Cardiac muscle cell (in vitro differentiated cells and primary cell): ENCODE measurements at places on chromosomes 6 and 20. TPM values are rescaled to one million over a fixed set of nuclear protein-coding genes. Genes with fewer than 3 reads are reported as not detected.

GRCh38 chr6:17863901-17864754 lies 123.3 kb downstream of the KIF13A start:
- DNase-seq, result no peak

DNA sequence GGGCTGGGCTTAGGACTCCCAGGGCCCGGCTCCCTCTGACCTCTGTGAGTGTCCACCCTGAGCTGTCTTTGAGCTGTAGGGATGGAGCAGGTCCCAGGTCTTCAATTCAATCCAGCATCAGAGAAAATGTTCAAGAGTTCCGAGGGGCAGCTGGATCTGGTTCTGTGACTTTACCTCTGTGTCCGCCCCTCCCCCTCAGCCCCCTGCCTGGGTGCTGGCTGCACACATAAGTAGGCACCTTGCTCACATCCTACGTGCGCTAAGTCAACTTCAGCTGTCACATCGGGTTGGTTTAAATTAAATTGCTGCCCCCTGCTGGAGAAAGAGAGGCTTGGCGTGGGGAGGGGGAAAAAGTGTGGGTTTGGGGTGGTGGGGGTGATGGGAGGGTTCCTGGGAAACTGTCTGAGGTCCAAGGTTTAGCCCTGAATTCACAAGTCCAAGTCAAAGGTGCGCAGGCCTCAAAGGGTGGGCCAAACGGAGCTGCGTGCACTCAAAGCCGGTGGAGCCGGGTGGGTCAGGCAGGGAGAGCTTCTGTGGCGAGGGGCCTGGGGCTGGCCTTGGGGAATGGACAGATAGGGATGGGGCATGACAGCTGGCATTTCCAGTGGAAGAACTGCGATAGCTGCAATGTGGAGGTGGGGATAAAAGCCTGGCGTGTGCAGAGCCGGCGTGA lies 3.0 kb downstream of the WFDC5 start:
- DNase-seq, result no peak

- DNase-seq, result peak; percentile 66
Observed at GRCh38 chr6:90286884-90287488, 9.7 kb downstream of the BACH2 start.

- peak; percentile 81 for DNase-seq
Observed at GRCh38 chr20:52083627-52084232, 107.8 kb downstream of the ZFP64 start.

GRCh38 chr6:125792680-125793079 lies 1.9 kb downstream of the NCOA7 start:
- DNase-seq, result no peak

DNA sequence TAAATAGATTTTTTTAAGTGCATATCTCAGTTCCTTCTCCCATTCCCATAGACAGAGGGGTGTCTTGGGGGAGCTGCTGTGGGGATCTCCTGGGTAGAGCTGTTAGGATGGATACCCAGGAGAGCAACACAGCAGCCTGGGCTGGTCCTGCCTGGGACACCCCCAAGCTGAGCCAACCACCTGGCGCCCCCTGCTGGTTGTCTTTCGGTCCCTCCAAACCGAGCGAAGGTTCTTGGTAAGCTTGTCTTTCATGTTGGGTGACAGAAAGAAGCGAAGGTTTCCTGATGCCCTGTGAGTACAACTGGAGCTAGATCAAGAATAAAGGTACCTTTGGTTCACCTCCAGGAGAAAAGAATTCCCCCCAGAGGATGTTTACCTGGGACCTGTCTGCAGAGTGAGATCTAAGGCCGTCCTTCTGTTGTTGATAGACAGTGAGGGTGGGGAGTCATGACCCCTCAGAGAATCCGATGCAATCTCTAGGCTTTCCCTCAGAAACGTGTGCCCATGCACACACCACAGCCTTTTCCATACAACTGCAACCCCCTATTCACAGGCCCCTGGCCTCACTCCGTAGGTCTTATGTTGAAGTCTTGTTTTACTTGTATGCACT lies 50.8 kb downstream of the SNX9 start:
- peak; percentile 81 for DNase-seq

DNA sequence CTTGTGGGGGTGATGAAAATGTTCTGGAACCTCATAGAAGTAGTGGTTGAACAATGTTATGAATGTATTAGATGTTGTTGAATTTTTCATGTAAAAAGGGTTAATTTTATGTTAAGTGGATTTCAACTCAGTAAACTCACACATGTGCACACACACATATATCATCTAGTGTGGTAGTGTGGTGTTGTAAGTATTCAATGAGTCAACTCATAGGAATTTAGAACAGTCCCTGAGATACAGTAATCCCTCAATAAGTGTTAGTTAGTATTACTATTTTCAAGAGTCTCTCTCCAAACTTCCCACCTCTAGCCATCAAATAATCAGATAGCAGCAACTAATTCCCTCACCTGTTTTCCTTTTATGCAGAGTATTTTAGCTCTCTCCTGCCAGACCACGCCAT lies 563.1 kb upstream of the JARID2 start:
- DNase-seq, result peak; percentile 69

GRCh38 chr6:89575562-89575960 lies 63.0 kb downstream of the LYRM2 start:
- DNase-seq, result peak; percentile 2

- DNase-seq, result no peak
Observed at GRCh38 chr6:117733341-117733740, 58.1 kb downstream of the NUS1 start.

- DNase-seq, result no peak
Observed at GRCh38 chr6:142297996-142298753, 3.6 kb upstream of the ADGRG6 start.

- DNase-seq, result no peak
Observed at GRCh38 chr6:126027601-126028000, 41.3 kb downstream of the TRMT11 start.

DNA sequence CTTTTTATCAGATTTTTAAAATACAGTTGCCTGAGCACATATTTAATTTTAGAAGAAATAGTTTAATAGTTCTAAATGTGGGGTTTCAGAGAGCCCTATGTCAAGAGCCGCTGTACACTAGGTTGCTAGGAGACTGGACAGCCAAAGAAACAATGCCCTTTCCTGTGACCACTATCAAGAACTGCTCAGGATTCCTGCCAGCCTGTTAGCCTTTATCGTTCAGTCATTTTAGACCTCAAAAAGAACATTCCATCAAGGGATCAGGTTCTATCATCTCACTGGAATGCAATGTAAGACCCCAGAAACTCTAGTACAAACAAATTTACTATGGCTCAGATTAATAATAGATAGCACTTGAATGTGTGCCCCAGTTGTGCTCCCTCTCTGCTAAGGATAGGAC lies 181.2 kb upstream of the CCN2 start:
- DNase-seq, result peak; percentile 77

GRCh38 chr20:40965671-40966070 lies 63.0 kb upstream of the TOP1 start:
- no peak for DNase-seq

- no peak for DNase-seq
Observed at GRCh38 chr6:149809798-149810197, 54.4 kb downstream of the LRP11 start.

DNA sequence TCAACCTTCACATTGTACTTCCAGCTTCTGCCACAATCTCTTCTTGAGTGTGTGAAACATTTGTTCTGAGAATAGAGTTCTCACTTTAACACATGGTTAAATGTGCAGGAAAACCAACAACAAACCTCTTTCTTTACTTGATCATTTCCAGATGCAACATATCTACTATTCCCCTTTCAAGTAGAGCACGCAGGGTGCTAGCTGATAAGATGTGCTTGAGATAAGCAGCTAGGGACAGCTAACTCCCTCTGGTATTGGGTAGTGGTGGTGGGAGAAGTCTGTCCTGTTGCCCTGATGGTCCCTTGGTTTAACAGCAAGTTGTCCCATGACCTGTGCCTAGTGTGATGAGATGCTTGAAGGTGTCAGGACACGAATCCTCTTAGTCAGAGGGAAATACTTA lies 15.4 kb upstream of the HMGCLL1 start:
- no peak for DNase-seq

DNA sequence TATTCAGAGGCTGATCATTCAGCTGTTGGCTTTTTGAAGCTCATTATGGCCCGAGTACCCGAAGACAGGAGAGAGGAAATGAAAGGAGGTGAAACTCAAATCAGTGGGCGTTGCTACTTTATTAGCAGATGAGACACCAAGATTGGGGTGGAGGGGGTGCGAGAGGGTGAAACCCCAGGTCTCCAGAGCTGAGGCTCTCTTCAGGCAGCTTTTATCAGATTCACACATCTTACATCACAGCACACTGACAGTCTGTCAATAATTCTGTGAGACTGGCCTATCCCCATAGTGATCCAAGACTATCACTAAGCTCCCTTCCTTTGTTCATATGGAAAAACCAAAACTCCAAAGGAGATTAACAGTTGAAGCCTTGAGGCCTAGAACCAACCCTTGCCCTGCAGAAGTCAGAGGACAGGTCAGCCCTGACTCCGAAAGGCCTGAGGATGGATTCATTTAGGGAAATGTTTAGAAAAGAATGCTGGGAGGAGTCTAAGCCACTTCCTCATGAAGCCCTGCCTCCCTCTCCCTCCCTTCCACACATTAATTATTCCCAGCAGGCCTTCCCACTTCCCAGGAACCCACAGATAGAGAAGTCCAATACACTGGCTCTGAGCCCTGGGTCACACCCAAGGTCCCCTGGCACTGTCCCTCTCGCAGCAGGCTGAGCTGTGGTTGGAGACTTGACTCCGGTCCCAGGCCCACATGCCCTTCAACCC lies 23.2 kb downstream of the TRERF1 start:
- no peak for DNase-seq

- no peak for DNase-seq
Observed at GRCh38 chr6:22409486-22409885, 112.7 kb upstream of the PRL start.

GRCh38 chr6:34238585-34239499 lies 2.2 kb downstream of the HMGA1 start:
- no peak for DNase-seq

DNA sequence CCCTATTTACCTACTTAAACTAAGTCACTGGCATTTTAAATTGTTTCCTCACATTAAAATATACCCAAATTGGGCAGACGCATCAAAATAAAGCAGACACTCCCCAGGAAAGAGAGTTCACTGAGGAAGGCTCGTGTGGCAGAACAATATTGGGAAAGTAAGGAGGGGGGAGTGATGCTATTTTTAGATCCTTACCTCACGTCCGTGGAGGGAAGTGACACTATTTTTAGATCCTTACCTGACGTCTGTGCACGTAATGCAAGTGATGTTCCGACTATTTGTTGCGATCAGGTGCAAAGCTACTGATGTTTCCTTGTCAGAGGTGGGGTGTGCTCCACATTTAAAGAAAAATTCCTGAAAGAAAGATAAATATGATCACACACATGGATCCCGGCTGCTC lies 699.2 kb upstream of the AGPAT4 start:
- DNase-seq, result no peak

GRCh38 chr6:56490993-56491392 lies 151.7 kb downstream of the DST start:
- peak; percentile 43 for DNase-seq

DNA sequence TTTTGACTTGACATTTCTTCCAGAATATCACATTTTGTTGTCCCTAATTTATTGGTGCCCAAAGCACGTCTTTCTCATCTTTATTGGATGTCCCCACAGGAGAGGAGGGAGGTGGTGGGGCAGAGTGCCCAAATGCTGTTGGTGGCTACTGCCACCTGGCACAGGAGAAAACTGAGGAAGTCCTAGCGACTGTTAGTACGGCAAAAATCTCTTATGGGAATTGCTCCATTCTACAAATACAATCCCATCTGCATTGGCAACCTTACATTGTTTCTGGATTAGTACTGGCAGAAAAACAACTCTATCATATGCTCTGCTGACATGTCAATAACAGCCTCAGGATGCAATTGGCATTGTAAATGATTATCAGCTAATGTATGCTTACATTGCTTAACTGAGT lies 235.4 kb upstream of the IRAK1BP1 start:
- no peak for DNase-seq

GRCh38 chr6:110190726-110191125 lies 10.5 kb downstream of the CDC40 start:
- DNase-seq, result no peak

GRCh38 chr20:17863577-17864292 lies 104.9 kb downstream of the SNX5 start:
- DNase-seq, result no peak

GRCh38 chr6:14910692-14911547 lies 334.9 kb upstream of the JARID2 start:
- no peak for DNase-seq

GRCh38 chr20:17541596-17541995 lies 10.4 kb upstream of the BFSP1 start:
- DNase-seq, result no peak

- DNase-seq, result no peak
Observed at GRCh38 chr6:11093376-11093625, 333 bp upstream of the SMIM13 start.

- DNase-seq, result no peak
Observed at GRCh38 chr6:95578106-95578410, 723 bp downstream of the MANEA start.

DNA sequence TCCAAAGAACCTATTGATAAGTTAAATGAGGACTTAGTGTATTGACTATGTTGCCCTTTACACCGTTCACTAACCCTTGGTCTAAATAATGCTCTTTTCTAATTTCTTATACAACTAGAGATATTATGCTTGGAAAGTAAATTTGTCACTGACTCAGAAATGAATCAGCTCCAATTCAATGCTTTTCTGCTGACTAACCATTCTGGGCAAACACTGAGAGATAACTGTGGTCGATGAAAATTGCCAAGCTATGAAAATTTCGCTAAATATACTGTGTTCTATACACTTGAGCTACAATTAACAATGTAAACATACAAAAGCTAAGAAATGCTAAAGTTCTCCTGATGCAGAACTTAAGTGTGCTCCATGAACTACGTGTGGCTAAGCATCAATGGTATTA lies 23.1 kb upstream of the FBXO9 start:
- DNase-seq, result peak; percentile 83

DNA sequence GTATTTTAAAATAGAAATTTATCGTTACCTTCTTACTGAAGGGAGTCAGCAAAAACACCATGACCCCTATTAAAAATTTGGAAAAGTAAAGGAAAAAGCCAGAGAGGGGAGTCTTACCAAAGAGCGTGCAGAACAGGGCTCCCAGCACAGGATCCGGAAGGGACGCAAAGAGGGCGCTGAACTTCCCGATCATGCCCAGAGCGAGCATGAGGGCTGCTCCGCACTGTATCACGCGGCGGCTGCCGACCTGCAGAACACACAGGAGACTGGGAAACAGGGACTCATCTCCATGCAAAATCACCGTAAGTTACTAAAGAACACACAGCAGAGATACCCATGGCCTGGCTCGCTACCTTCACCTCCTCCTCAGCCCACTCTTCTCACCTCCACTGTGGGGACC lies 138.6 kb downstream of the SLC23A2 start:
- no peak for DNase-seq

- DNase-seq, result no peak
Observed at GRCh38 chr6:154010371-154010770, 28.7 kb upstream of the OPRM1 start.

Gene NKX2-4
- polyA plus RNA-seq, result not detected in 2 replicates

Gene CAPN11
- not detected in 2 replicates for polyA plus RNA-seq

Gene PRDM1
- polyA plus RNA-seq, result 0.67 and 2.9 TPM in 2 replicates

Gene FIG4
- 22.0 and 28.8 TPM in 2 replicates for polyA plus RNA-seq

Gene TMC2
- not detected in 2 replicates for polyA plus RNA-seq

Gene TTK
- polyA plus RNA-seq, result 3.7 and 27.7 TPM in 2 replicates

Gene FAM209A
- polyA plus RNA-seq, result 0.15 TPM in 1 of 2 replicates, not detected in the other

Gene PRND
- polyA plus RNA-seq, result 1.3 TPM in 1 of 2 replicates, not detected in the other

Gene TSBP1
- polyA plus RNA-seq, result not detected in 2 replicates

Gene OPRL1
- 2.1 and 2.9 TPM in 2 replicates for polyA plus RNA-seq

Gene FNDC1
- polyA plus RNA-seq, result not detected in 2 replicates

Gene BPIFB2
- not detected in 2 replicates for polyA plus RNA-seq

Gene SIRPA
- polyA plus RNA-seq, result 42.9 and 44.2 TPM in 2 replicates

Gene SRMS
- not detected in 2 replicates for polyA plus RNA-seq

Gene NAA20
- polyA plus RNA-seq, result 142 and 145 TPM in 2 replicates
